ENCODE measurements at places on chromosomes 2 and 18.

GRCh38 chr2:41936771-41937463, 110.9 kb upstream of the PKDCC start:
- DNase-seq, result no peak

DNA sequence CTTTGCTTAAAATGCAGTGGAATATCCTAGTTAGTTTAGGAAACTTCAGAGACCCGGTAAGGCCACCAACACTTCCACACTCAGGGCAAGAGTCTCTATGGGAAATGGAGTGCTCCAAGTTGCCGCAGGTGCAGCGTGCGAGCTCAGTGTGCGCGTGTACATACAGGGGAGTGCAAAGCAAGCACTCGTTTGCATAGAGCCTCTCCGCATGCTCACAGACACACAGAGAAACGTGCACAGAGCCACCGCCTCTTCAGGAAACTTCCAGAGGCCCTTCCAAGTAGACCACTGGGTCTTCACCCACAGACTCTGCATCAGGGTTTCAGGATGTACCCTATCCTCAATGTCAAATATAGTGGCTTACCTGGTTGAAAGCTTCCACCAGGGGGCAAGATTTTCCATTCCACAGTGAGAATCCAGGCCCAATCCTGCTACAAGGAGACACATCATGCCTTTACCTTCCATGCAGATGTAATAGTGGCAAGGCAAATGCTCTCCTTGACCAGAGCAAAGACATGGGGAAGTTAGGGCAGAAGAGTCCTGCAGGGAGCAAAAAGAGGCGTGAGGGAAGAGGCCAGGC, 513.0 kb upstream of the MYT1L start:
- DNase-seq, result no peak

DNA sequence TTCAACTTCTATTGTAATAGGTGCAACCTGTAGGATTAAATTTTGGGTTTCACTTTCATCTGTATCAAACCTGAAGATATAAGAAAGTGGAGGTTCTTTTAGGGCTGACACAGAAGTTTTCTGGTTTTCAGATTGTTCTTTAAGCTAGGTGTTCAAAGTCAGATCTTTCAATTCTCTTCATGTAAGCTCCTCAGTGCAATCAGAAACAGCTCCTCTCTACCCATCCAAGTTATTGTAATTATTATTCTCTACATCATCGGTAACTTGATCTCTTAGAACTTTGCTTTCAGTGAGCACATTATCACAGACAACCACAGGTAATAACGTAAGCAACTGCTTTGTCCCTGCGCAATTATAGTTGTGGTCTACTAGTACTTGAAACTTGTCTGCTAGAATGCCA, 179.4 kb downstream of the MYCN start:
- no peak for DNase-seq

GRCh38 chr2:56934866-56935265, 751.1 kb downstream of the CCDC85A start:
- DNase-seq, result no peak

DNA sequence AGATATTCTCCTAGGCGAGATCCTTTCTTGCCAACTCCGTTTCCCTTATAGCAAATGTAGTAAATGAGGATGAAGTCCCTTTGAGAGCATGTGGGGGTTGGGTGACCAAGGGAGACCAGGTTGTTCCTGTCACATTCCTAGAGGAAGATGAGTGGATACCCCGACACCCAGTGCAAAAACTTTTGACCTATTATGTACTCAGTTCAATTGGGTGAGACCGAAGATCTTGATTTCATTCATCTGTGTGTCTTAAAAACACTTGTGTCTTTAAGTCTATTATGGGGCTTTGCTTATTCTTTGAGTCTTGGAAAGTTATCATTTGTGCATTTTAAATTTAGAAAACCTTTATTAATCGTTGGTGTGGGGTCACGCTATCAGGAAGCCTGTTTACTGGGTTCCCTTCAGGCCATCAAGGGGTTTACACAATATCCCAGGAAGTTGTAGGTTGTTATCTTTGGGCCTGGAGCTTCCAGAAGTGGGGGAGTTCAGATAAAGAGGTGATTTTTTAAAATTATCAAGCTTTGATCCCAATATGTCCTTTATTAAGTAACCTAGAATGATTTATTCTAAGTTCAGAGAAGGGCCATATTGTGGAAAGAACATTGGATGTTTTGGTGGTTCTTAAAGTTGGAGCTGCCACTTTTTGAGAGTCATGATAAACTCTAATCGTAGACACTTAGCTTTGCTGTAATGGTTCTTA, 2.8 kb downstream of the RHOB start:
- DNase-seq, result no peak
